SK-N-DZ (cell line): ENCODE measurements at places on chromosomes 5 and 9.

DNA sequence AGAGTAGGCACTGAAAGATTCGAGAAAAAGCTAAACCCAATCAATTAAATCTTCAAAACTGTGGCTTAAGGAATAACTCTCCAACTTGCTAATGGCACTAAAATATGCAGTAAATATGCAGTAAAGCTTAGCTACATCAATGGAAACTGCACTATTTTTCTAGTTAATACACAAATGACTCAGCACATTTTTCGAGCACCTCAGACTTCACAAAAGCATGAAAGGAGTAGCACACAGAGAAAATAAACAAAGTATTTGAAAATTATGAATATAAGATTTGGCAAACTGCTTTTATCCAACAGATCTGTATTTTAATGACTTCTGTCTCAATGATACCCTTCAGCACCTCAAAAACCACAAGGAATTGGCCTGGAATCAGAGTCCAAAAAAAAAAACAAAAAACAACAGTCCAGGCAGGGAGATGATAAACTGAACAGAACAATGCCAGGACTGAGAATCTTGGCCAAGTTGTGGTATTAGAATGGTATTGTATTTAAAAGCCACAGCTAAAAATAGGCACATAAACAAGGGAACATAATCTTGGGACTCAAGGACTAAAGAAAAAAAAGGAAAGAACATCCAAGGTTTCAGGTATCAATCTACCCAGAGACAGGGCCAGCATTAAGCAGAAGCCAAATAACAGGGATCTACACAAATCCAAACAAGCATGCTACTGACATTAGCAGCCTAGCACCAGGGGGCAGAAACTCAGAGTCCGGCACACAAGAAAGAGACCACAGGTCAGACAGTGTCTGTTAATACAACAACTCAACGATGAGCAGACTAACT lies 21.4 kb downstream of the TMEM245 start:
- DNase-seq = no peak

GRCh38 chr5:112386766-112387165 lies 32.3 kb downstream of the EPB41L4A start:
- no peak for DNase-seq

DNA sequence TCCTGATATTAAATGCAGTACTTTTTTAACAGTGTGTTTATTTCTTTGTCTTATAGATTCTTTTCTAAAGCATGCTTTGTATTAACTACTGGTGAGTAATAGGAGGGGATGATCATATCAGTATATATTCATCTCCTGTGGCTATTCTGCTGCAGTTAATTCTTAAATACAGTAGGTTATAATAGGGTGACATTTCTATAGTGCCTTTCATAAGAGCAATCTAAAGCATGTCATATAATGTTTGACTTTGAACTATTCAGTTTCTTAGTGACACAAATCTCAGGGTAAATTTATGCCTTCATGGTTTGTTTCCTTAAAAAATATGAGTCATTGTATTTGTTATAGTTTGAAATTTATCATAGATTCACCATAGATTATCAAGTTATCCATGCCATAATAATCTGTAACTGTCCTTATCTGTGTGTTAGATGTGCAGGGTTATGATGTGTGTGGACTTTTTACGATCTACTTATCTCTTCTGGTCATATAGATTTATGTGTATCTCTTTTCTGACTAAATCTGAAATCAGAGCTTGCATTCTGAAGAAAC lies 1019.5 kb downstream of the NR2F1-AS1 start:
- DNase-seq = no peak

- DNase-seq = no peak
Observed at GRCh38 chr9:131731644-131732043, 8.2 kb downstream of the RAPGEF1 start.

DNA sequence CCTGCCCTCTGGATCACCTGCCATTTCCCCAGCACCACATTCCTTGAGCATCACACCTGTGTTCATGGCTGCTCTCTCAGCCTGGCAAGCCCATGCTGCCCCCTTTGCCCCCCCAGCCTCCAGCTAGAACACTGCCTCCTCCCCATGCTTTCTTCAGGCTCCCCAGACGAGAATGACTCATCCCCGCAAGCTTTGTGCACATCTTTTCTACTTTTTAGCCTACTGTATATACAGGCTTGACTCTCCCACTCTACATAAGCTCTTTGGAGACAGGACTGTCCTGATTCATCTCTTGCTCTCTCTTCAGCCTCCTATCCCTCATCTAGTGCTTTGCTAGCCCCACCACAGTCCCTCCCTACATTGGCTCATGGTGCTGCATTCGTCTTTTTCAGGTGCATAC lies 19.9 kb upstream of the GLIPR2 start:
- no peak for DNase-seq

DNA sequence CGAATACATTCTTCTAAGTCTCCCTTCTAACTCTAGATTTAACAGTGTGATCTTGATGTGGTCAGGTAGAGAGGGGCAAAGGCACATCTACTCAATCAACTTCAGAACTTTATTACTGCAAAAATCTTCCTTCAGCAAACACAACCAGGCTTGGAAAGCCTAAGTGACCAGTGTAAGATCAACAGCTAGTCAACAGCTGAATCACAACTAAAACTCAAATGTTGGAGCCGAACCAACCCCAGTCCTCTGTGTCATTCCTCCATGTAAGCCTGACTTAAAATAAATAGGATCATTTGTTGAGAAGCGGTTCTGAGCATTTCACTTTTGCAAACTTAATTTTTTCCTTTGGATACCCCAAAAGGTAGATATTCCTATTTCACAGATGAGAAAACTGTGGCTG lies 352.7 kb downstream of the EBF1 start:
- DNase-seq = no peak

- DNase-seq = no peak
Observed at GRCh38 chr5:67315082-67315989, 118.7 kb upstream of the CD180 start.

- no peak for DNase-seq
Observed at GRCh38 chr9:97628668-97629067, 4.5 kb downstream of the TSTD2 start.

DNA sequence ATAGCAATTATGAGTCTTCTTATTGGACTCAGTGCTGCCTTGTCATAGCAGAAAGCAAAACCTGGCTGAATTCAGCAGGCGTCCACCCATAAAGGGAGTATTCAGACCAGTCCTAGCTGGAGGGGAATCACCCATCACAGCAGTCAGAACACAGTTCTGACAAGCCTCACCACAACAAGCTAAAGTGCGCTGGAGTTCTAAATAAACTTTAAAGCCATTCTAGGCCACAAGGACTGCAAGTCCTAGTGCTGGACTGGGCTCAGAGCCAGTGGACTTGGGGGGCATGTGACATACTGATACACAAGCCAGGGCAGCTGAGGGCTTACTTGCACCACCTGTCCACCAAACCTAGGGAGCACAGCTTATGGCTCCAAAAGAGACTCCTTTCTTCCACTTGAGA lies 115.3 kb upstream of the PCSK5 start:
- no peak for DNase-seq
